Activated CD4-positive, CD25-positive, alpha-beta regulatory T cell (primary cell): ENCODE measurements at places on chromosomes 4 and X.

- DNase-seq: no peak
Measured at GRCh38 chrX:153600032-153600373, 1.1 kb upstream of the CCNQ start.

DNA sequence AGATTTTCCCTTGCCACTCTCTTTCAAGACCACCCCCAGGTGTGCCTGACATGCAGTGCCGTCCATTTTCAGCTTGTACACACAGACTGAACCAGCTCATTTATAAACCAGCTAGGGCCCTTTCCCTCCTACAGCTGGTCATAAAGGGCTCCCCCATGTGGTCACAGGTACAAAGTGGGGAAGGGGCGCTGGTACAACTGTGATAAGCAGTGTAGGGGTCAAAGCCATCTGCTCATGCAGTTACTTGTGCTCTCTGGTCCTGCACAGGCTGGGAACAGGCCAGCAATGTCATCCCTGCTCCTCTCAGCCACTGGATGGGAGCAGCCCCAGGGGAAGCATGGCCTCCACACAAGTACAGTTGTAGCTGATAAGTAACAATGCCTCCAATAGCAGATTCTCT is 20.6 kb downstream of the GABRQ start:
- DNase-seq: no peak

DNA sequence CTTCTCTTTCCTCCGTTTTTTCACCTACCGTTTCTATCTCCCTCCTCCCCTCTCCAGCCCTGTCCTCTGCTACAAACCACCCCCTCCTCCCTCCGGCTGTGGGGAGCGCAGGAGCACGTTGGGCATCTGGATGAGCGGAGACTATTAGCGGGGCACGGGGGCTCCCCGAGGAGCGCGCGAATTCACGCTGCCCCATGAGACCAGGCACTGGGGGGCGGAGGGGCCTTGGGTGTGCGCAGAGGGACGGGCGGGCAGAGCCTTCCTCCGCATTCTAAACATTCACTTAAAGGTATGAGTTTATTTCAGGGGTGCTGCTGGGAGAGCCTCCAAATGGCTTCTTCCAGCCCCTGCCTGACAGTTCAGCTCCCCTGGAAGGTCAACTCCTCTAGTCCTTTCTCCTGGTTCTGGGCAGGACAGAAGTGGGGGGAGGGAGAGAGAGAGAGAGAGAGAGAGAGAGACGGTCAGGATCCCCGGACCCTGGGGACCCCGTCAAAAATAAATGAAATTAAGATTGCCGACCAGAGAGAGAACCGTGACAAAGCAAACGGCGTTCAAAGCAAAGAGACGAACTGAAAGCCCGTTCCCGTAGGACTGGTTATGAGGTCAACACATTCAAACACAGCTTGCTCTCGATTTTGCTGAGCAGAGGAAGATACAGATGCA is 5.0 kb downstream of the SHOX start:
- no peak for DNase-seq

DNA sequence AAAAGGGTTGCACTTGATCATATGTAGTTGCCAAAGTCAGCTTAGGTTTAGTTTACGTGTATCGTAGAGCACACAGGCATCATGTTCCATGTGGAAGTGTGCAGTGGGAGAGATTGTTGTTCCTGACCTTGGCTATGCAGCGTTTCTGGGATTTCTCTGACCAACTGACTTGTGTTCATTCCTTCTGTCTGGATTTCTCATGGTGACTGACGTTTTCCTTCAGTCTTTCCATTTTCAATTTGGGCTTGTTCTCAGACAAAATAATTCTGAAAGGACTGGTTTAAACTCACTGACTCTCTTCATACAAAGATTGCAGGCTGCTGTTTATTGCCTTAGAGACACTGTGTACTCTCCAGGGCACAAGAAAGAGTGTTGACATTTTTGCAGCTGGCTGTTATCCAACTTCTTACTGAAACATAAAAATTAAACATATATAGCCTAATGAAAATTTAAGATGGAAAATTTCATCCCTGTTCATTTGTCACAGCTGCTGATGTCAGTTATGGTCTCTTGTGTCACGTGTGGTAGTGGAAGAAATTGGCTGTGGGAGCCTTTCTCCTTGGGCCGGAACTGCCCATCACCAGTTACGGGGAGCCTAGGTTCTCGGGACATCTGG is 95.4 kb downstream of the TNIP2 start:
- DNase-seq: no peak

DNA sequence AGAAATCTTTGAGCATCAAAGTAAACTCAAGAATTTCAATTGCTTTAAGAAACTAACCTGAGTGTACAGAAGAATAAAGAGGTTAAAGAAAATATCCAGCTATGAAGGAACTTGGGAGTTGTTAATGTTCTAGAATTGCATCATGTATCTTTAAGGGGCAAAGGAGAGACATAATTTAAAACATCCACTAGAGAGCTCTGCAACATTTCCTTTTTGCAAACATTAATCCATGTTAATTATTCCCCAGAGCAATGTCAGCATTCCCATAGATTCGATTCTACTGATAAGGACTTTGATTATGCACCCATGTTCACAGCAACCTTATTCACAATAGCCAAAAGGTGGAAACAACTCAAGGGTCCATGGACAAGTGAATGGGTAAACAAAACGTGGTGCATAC is 80.2 kb upstream of the SORBS2 start:
- no peak for DNase-seq

DNA sequence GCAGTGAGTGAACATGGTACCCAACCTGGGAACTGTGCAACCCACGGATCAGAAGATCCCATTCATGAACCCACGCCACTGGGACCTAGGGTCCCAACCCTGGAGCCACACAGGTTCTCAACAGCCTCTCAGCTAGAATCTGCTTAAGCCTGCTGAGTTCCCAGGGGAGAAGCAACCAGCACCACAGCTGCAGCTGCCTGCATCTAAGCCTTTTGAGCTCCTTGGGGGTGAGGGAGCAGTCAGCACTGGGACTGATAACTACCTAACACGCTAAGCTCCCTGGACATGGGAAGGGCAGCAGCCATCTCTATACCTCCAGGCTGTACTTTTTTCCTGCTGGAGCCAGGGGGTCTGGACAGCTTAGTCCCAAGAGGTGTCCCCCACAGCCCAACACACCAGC is 179.3 kb downstream of the IL15 start:
- no peak for DNase-seq

DNA sequence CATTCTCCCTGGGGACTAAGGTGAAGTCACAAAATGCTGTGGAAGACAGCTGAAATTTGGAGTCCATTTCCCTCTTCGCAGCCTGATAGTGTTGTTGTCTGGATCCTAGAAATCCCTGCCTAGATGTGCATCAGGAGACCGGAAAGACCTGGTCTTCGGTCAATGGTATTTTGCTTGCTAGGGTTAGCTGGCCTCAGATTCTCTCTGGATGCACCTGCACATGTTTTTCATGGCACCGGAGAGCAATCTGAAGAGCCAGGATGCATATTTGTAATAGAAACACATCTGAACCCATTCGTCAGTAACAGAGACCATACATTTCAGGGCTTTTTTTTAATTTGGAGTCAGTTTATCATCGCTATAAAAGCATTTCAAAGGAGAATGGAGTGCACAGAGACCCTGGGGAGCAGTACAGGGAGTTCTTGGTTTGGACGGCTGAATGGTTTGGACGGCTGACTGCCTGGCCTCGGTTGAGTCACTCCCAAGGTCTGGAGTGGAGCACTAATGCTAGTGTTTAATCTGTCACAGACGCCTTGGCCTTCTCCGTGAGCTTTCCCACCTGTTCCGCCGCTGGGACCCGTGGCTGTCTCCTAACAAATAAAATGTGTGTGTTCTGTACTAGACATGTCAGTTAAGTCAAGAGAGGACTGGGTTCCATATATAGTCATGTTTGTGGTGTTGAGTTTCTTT is 7.5 kb upstream of the PDLIM3 start:
- no peak for DNase-seq

- peak; percentile 4 for DNase-seq
Measured at GRCh38 chrX:153400146-153401132, 711 bp downstream of the PNMA6E start.

DNA sequence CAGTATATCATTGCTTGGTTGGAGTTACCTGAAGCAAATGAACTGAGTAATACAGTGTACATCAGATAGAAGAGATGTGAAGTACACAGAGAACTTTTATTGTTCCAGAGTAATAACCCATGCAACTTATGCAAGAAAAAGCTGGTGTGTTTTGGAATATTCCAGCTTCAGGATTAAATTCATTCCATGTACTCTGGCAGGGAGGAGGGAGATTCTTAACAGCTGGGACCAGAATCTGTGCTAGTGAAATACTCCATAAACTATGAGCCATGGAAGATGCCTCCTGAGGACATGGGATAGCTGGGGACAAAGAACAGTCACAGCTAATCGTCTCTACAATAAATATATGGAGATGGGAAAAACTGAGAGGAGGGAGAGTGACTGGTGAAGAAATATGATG is 101.6 kb upstream of the OTUD4 start:
- no peak for DNase-seq

- DNase-seq: no peak
Measured at GRCh38 chr4:10690185-10690907, 5.8 kb upstream of the CLNK start.

- DNase-seq: peak; percentile 51
Measured at GRCh38 chr4:15231265-15232091, 196.4 kb upstream of the C1QTNF7 start.

GRCh38 chr4:138225477-138225876 is 16.7 kb downstream of the SLC7A11 start:
- DNase-seq: no peak

- no peak for DNase-seq
Measured at GRCh38 chr4:152301381-152301780, 234.5 kb downstream of the FBXW7 start.

- no peak for DNase-seq
Measured at GRCh38 chr4:173879509-173879908, 349.5 kb upstream of the HAND2 start.

DNA sequence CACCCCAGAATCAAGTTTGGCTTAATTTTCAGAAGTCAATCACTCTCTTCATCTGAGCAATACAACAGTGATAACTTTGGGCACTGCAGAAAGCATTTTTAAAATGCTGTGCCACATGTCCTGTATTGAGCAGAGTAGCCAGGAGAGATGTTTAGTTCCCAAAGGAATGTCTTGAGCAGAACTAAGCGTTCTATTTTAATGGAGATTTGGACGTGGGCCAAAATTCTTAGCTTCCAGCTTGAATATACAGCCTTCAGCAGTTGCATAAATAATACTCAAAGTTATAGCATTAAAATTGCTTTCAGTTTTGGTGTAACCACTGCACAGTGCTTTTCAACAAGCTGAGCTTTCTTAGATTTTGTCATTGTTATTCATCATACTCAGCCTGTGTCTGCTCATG is 679.2 kb downstream of the NLGN4X start:
- DNase-seq: no peak

GRCh38 chrX:135347381-135348016 is 38.2 kb downstream of the ETDC start:
- no peak for DNase-seq

DNA sequence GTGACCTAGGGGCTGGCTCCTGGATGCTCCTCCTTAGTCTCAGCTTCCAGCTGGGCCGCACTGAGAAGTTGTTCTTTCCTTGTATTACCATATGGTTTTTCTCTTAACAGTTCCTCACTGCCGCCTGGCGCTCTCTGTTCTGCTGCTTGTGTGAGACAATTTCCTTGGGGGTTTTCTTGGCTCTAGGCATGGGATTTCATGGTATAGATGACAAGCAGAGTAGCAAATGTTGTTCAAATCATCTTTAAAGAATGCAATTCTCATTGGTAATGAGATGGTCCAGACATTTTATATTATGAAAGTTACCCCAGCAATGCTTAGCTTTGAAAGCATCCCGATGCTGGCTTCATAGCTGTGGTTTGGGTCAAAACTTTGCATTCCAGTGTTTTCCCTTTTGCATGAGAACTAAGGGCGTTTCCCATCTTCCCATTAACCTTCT is 37.6 kb downstream of the SEPTIN11 start:
- no peak for DNase-seq

- no peak for DNase-seq
Measured at GRCh38 chr4:106246441-106246840, 69.6 kb downstream of the TBCK start.

GRCh38 chr4:53702334-53703266 is 111.3 kb upstream of the LNX1 start:
- no peak for DNase-seq

GRCh38 chrX:3522101-3522650 is 175.7 kb upstream of the MXRA5 start:
- no peak for DNase-seq

DNA sequence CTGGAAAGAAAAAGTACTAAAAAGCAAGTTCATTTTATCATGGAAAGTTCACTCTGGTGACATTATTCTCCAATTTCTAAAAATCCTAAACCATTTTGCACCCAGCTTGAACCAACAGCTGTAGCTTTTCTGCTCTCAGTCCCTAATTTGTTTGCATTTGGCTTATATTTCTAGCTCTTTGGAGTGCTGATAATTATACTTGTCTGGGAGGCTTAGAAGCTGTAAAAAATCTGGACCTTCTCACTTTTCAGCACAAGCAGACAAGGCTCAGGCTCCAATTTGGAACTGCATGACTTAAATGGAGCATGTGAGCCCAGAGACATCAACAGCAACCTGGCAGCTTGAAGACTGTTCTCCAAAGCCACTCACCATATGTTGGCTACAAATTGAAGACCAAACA is 170.9 kb upstream of the PCDH18 start:
- DNase-seq: no peak

DNA sequence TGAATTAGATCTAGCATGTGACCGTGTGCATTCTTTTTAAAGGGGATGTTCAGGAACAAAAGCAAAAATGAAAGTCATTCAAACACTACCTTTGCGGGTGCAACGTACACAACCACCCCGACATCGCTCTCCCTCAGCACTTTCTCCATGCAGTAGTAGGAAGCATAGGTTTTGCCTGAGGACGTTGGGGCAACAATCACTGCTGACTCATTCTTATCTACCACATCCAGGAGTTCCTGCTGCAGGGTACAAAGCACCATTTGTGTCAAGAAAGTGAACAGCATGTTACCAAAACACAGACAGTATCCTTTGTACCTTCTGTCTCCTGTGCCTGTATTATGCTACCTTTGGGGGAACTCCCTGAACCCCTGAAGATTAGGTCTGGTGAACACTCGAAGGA is 58.6 kb downstream of the DDX60L start:
- no peak for DNase-seq
